ENCODE measurements at places on chromosomes 11 and 22. TPM values are rescaled to one million over a fixed set of nuclear protein-coding genes. Genes with fewer than 3 reads are reported as not detected.

The ZNF143 gene
- 41.1 TPM for total RNA-seq

DNA sequence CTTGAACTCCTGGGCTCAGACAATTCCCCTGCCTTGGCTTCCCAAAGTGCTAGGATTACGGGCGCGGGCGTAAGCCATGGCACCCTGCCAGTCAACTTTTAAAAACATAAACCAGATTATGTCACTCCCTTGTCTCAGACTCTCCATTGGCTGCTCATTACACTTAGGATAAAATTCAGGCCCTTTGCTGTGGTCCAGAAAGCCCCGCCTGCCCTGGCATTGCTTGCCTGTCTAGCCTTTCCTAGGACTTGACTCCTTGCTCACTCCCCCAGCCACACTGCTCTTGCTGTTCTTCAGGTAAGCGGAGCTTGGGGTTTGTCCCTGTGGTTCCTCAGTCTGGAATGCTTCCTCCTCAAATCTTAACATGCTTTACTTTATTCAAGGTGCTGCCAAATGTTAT lies 30.5 kb downstream of the DIXDC1 start:
- no peak for DNase-seq
- H3K27me3 ChIP-seq: no peaks in the 10 kb centered on the region
- no peaks in the 10 kb centered on the region for H3K36me3 ChIP-seq
- H3K27ac ChIP-seq: no peak overlapping the region

DNA sequence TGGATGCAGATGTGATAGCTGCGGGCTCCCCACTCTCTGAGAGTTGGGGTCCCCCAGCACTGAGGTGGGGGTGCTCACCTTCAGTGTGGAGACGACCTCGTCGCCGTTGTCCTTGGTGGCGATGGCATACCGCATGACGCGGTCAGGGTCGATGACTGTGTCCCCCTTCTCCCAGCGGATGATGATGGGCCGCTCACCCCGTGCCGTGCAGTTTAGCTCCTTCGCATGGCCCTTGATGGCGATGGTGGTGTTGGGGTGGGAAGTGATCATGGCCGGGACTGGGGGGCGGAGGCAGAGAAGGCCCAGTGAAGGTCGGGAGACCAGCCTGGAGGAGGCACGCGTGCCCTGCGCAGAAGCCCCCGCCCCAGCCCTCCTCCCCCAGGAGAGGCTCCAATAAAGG lies 154.2 kb downstream of the CEP164 start:
- no peak overlapping the region for H3K27ac ChIP-seq
- H3K36me3 ChIP-seq: no peaks in the 10 kb centered on the region
- H3K27me3 ChIP-seq: peaks cover 11% of the 10 kb centered on the region

The OR52E5 gene
- total RNA-seq: not detected

DNA sequence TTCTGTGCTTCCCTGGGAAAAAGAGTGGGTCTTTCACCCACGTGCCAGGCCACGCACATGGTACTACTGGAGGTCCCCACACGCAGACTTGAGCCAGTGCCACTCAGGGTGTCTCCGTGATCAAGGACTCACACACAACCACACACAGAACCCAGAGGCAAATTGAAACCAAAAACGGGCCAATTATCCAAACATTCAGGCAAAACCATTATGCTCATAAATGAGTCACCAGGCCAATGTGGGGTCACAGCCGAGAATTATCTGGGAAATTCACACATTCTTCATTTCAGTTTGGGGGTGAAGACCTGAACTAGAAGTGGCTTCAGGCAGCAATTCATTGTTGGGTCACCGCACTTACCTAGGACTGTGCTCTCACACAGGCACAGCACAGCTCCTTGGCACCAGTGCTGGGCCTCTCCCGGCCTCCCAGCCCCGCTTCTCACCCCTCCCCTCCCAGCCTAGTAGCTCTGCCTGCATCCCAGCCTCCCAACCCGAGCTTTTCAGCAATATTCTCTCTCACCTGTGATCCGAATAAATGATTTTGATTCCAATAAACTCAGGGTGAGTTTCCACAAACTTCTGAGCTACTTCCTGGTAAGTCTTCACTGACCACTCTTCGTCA lies 28.0 kb downstream of the ADA2 start:
- peaks cover 38% of the 10 kb centered on the region for H3K36me3 ChIP-seq
- no peak for DNase-seq

- peaks cover 4% of the 10 kb centered on the region for H3K27me3 ChIP-seq
- H3K4me3 ChIP-seq: no peak overlapping the region
- no peak overlapping the region for H3K27ac ChIP-seq
- no peaks in the 10 kb centered on the region for H3K4me1 ChIP-seq
- no peak for DNase-seq
Measured at GRCh38 chr11:70751142-70751734, 352.9 kb downstream of the CTTN start.

DNA sequence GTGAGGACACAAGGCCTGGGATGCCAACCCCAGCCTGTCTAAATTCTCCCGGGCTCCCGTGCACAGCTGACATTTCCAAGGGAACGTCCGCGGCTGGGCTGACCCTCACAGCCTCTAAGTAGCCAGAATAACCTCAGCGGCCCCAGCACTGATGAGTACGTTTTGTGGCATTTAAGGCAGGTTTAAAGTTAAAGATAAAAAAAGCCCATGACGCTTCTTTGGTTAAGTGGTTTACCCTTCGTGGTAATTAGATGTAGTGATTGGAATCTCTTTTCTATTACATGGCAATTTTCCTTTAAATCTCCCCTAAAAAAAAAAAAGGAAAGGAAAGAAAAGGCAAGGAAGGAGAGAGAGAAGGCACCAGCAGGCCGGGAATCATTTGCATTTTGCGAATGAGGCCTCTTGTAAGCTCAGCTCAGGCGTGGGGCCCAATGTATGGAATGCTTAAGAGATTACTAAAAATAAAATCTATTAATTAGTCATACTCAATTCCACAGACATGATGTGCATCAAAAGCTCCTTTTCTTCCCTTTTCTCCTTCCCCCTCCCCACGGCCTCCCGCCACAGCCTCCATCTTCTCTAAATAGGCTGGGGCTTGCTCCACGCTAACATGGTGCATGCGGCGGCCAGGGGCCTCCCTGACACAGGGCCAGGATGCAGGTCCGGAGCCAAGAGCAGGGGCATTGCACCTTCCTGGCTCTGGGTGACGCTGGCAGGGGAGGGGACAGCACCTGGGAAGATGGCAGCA lies 44.1 kb downstream of the MACROD1 start:
- no peak overlapping the region for H3K27ac ChIP-seq
- H3K4me1 ChIP-seq: no peaks in the 10 kb centered on the region
- H3K4me3 ChIP-seq: no peak overlapping the region
